ENCODE measurements at places on chromosomes 11 and 22.

GRCh38 chr22:27760474-27760873 is 41.1 kb downstream of the MN1 start:
- DNase-seq = no peak

- DNase-seq = no peak
Measured at GRCh38 chr11:89321401-89321800, 143.7 kb downstream of the TYR start.

DNA sequence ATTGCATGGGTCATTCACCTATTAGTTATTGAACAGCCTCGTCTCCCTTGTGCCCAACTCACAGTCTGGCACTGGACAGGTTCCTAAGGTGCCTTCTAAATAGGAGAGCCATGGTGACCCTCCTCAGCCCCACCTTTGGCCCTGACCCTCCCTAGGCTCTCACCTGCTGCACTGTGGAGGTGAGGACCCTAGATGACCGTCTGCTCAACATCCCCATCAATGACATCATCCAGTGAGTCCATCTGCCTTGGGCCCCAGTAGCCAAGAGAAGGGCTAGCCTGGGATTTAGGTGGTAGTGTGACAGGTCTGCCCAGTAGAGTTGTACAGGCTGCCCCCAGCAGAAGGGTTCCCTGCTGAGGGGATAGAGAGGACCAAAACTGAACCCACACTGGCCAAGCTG is 13.6 kb downstream of the UCP2 start:
- DNase-seq = no peak

DNA sequence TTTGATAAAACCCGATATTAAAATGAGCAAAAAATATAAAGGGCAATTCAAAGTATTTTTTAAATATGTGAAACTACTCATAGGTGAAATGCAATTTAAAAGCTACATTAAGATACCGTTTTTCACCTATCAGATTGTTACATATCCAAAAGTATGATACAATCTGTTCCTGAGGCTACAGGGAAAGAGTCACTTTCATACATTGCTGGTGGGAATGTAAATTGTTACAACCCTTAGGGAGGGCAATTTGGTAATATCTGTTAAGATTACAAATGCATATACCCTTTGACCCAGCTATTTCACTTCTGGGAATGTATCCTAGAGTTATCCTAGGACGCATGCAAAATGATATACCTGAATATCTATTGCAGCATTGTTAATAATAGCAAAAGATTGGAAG is 132.1 kb downstream of the BLID start:
- DNase-seq = no peak

DNA sequence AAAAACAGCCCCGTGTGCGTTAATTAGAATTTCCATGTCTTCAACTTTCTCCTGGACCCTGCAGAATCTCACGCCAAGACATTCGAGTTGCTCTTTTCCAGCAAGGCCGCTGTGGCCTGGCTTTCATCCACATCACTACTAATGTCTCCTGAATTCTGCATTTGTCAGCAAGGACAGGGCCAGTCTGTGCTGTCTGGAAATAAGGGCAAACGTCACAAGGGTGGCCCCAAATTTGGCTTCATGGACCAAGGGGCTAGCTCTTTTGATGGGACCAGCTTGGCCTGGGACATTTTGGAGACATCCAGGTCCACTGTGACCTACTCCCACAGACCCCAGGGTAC is 33.4 kb downstream of the KCNQ1OT1 start:
- no peak for DNase-seq

DNA sequence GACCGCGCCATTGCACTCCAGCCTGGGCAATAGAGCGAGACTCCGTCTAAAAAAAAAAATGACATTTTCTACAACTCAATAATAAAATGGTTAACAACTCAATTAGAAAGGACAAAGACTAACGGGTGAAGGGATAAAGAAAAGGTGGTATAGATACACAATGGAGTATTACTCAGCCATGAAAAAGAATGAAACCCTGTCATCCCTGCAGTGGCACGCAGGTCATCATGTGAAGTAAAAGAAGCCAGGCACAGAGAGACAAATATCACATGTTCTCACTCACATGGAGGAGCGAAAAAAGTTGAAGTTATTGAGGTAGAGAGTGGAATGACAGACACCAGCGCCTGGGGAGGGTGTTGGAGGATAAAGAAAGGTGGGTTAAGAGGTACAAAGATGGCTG is 39.0 kb downstream of the WNT7B start:
- no peak for DNase-seq

- DNase-seq = no peak
Measured at GRCh38 chr11:13713982-13714381, 45.5 kb downstream of the FAR1 start.

DNA sequence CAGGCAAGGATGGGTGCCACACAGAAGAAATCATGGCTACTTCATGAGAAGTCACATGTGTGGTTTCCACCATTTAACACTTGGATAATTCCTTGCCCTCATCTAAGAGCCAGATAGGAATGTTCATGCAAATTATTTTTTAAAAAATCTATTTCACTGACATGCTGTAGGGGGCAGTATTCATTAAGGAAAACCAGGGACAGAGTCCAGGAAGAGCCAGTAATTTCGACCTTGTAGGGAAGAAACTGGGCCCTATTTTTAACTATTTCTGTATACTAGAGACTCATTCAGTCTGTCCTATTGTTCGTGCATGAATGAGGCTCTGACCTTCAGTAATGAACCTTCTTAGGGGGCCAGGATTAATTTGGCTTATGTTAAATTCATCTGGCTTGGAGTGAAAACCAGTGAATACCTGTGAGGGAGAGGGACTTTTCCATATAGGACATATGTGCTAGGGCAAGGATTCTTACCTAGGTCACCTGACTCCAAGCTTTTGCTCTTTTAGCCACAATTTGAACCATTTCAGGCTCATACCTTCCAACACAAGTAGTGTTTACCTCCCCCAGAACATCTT is 192.7 kb downstream of the NAV2 start:
- DNase-seq = peak; percentile 16

GRCh38 chr11:35272391-35272902 is 133.5 kb downstream of the CD44 start:
- no peak for DNase-seq

DNA sequence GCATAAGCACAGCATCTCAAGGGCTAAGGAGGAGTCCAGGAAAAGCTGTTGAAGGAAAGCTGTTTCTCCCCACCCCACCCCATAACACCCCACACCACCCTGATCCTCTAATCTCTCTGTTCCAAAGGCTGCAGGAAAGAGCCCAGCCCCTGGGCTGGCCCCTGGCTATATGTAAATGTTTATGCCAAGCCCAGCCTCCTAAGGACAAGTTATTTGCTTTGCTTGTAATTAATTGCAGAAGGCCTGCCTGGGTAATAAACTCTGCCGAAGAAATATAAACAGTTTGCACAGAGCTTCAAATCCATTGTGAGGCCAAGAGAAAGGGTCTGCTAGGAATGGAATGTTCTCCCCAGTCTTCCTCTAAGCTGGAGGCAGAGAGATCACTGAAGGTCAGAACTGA is 21.2 kb downstream of the ARRB1 start:
- no peak for DNase-seq

- DNase-seq = no peak
Measured at GRCh38 chr22:19466848-19467752, 11.9 kb downstream of the UFD1 start.

DNA sequence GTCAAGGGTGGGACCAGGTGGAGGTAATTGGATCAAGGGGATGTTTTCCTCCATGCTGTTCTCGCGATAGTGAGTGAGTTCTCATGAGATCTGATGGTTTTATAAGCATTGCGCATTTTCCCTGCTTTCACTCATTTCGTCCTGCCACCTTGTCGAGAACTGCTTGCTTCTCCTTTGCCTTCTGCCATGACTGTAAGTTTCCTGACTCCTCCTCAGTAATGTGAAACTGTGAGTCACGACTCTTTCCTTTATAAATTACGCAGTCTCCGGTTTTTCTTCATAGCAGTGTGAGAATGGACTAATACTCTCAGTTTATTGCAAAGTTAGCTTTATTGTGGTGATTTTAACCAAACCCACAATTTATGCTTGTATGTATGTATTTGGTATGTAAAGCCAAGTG is 878.5 kb upstream of the ANO3 start:
- DNase-seq = no peak

Data from SHP77 treated with DMSO at 0.1 percent for 48 hours (cell line).